ENCODE measurements at places on chromosomes 11 and 22. TPM values are rescaled to one million over a fixed set of nuclear protein-coding genes. Genes with fewer than 3 reads are reported as not detected.

- no peak overlapping the region for H3K4me3 ChIP-seq
- no peak overlapping the region for H3K27ac ChIP-seq
- H3K36me3 ChIP-seq = no peaks in the 10 kb centered on the region
- DNase-seq = no peak
Observed at GRCh38 chr22:36206255-36206654, 4.6 kb upstream of the APOL4 start.

DNA sequence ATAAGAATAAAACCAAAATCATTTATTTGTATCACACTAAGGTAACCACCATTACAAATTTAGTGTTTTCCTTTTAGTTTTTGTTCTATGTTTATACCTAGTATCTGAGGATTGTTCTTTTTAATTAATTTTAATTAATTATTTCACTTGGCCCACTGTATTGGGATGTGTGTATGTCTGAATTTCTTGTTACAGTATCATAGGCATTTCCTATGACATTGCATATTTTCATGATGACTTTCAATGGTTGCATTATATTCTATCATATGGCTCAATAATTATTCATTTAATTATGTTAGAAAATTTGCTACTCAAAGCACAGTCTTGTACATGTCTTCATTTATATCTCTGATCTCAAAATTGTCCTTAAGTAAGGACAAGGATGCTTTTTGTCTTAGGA, 41.0 kb downstream of the C11orf71 start:
- no peaks in the 10 kb centered on the region for H3K36me3 ChIP-seq
- H3K27me3 ChIP-seq = no peaks in the 10 kb centered on the region
- no peaks in the 10 kb centered on the region for H3K4me1 ChIP-seq

DNA sequence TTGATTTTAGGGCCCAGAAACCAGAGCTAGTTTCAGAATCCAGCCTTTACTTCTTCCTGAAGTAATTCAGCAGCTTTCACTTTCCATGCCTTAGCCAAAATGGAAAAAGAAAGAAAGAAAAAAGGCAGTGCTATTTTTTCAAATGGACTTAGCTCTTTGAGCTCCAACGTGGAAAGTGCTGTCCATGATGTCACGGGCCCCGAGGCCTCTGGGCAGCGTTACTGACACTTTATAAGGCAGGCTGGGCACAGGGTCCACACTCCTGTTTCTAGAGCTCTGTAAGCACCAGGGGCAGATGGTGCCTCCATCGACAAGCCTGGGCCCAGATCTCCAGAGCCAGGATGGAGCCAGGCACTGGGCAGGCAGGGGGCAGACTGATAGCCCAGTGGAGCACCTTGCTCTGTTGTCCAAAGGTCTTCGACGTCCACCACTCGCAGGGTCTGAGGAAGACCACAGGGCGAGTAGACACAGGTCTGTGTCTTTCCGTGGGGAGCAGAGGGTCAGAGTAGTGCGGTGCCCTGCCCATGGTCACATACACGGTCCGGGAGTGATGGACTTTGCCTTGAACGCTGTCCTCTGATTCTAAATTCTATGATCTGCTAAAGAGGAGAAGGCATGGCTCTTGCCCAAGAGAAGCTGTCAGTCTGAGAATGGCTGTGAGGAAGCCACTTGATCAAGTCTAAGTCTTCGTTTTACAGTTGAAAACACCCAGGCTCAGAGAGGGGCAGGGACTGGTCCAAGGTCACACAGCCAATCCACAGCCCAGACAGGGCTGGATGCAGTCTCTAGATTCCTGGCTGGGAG, 22.0 kb upstream of the WNT11 start:
- H3K4me1 ChIP-seq = no peaks in the 10 kb centered on the region
- DNase-seq = peak; percentile 38

GRCh38 chr11:122367809-122368231, 251.8 kb upstream of the BLID start:
- H3K27ac ChIP-seq = peak overlapping the region; percentile 36
- H3K27me3 ChIP-seq = no peaks in the 10 kb centered on the region
- peak; percentile 31 for DNase-seq

GRCh38 chr11:125871391-125872137, 15.9 kb upstream of the HYLS1 start:
- H3K4me3 ChIP-seq = no peak overlapping the region
- H3K27me3 ChIP-seq = no peaks in the 10 kb centered on the region
- DNase-seq = no peak
- H3K4me1 ChIP-seq = no peaks in the 10 kb centered on the region
- H3K27ac ChIP-seq = no peak overlapping the region

The CRYBB3 gene
- 1.6 TPM for polyA plus RNA-seq

GRCh38 chr11:79422866-79423265, 18.0 kb downstream of the TENM4 start:
- H3K36me3 ChIP-seq = no peaks in the 10 kb centered on the region
- no peak overlapping the region for H3K27ac ChIP-seq
- no peaks in the 10 kb centered on the region for H3K4me1 ChIP-seq
- H3K27me3 ChIP-seq = no peaks in the 10 kb centered on the region
- no peak for DNase-seq
- H3K4me3 ChIP-seq = no peak overlapping the region

The LRP5 gene
- polyA plus RNA-seq = 43.7 TPM

DNA sequence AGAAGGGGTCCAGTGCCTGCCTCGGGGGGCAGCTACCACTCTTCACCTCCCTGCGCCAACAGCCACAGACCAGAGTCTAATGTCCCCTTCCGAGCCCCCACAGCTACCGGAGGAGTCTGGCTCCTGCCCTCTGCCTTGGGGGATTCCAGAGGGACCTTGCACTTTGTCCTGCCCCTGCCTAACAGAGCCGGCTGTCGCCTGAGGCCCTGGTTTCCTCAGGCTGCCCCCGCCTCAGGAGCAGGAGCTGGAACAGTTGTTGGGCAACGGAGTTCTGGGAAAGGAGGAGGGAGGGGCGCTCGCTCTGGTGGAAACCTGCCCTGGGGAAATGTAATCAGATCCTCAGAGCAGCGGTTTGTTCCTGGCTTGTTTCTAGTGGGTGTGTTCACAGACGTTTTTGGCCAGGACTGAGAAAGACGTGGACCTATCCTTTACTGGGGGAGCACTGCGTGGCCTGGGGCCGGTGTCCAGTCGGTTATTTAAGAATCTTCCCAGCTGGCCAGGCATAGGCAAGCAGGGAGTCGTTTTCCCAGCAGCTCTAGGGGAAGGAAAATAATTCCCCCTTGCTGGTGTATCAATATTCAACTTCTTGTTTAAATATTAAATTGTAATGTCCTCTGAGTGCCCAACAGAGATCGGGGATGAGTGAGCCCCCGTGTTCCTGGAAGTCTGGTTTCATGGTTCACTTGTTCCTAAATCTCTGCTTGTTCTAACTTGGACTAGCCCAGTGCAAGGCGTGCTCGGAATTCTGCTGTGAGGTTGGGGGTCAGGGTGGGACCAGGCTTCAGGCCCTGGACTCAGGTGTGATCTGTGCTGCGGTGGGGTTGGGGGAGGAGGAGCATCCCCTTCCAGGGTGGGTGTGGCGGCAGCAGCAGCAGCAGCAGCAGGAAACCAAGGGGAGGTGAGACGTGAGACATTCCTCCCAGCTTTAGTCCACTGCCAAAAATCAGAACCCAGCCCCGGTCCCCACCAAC, 32.1 kb downstream of the A4GALT start:
- H3K36me3 ChIP-seq = no peaks in the 10 kb centered on the region
- peak overlapping the region; percentile 54 for H3K27ac ChIP-seq

- H3K4me3 ChIP-seq = peak overlapping the region; percentile 61
- H3K36me3 ChIP-seq = no peaks in the 10 kb centered on the region
- peaks cover 40% of the 10 kb centered on the region for H3K4me1 ChIP-seq
- peak overlapping the region; percentile 74 for H3K27ac ChIP-seq
- peak; percentile 91 for DNase-seq
Observed at GRCh38 chr11:119363851-119364590, 17.5 kb downstream of the USP2 start.

GRCh38 chr11:86201371-86201884, 43.1 kb upstream of the EED start:
- no peak for DNase-seq
- H3K27me3 ChIP-seq = no peaks in the 10 kb centered on the region
- H3K4me1 ChIP-seq = no peaks in the 10 kb centered on the region

The RASSF10 gene
- 0.40 TPM for polyA plus RNA-seq

The SYCE3 gene
- polyA plus RNA-seq = 0.45 TPM

- no peak for DNase-seq
- no peaks in the 10 kb centered on the region for H3K4me1 ChIP-seq
- no peaks in the 10 kb centered on the region for H3K36me3 ChIP-seq
Observed at GRCh38 chr11:109405671-109406070, 16.3 kb upstream of the C11orf87 start.

The POLR3H gene
- polyA plus RNA-seq = 22.0 TPM
